ENCODE measurements at places on chromosomes 3 and 15. TPM values are rescaled to one million over a fixed set of nuclear protein-coding genes. Genes with fewer than 3 reads are reported as not detected.

- DNase-seq: peak; percentile 74
Observed at GRCh38 chr3:5194801-5195509, 7.4 kb downstream of the EDEM1 start.

- DNase-seq: no peak
Observed at GRCh38 chr15:26132811-26133210, 269.7 kb upstream of the ATP10A start.

- DNase-seq: no peak
Observed at GRCh38 chr3:139677388-139678155, at the start of gene NMNAT3. Gene NMNAT3, minus strand, starts transcription at chr3:139677972. Its CDS starts 50,248 bp downstream, at chr3:139627724.

- no peak for DNase-seq
Observed at GRCh38 chr3:114687151-114687550, 393.3 kb downstream of the TIGIT start.

The WDR93 gene
- not detected for total RNA-seq

The HDC gene
- not detected for total RNA-seq
